Progenitor cell of endocrine pancreas (in vitro differentiated cells): ENCODE measurements at places on chromosomes 3 and 15. TPM values are rescaled to one million over a fixed set of nuclear protein-coding genes. Genes with fewer than 3 reads are reported as not detected.

Gene KIF7
- 21.8 and 22.8 TPM in 2 replicates for total RNA-seq

Gene ZMAT3
- total RNA-seq, result 13.6 and 14.1 TPM in 2 replicates

Gene SLC24A5
- not detected in 2 replicates for total RNA-seq

Gene CMTM7
- 24.6 and 29.6 TPM in 2 replicates for total RNA-seq

Gene PDIA3
- total RNA-seq, result 520 and 525 TPM in 2 replicates

Gene CHRNB4
- total RNA-seq, result 1.0 and 2.4 TPM in 2 replicates

Gene CPLX3
- total RNA-seq, result not detected in 2 replicates

Gene ACP3
- 8.1 and 9.1 TPM in 2 replicates for total RNA-seq

Gene ARNT2
- total RNA-seq, result 37.3 and 38.9 TPM in 2 replicates

Gene SLC2A2
- total RNA-seq, result 1.5 TPM in 2 replicates

Gene CCRL2
- not detected in 2 replicates for total RNA-seq

Gene CFAP100
- 0.79 and 1.00 TPM in 2 replicates for total RNA-seq

Gene CCR1
- total RNA-seq, result 0.11 and 0.14 TPM in 2 replicates

Gene ROPN1
- total RNA-seq, result not detected in 2 replicates

Gene LIPC
- total RNA-seq, result 4.4 and 5.9 TPM in 2 replicates

Gene UROC1
- not detected in 2 replicates for total RNA-seq

Gene GHSR
- total RNA-seq, result not detected in 2 replicates

Gene LRTM1
- not detected in 2 replicates for total RNA-seq

Gene CLDN18
- 19.5 and 22.2 TPM in 2 replicates for total RNA-seq

Gene MEX3B
- total RNA-seq, result 21.9 and 22.4 TPM in 2 replicates

Gene RARB
- total RNA-seq, result 26.3 and 30.0 TPM in 2 replicates

Gene TCAIM
- 33.8 and 34.1 TPM in 2 replicates for total RNA-seq

Gene TLR9
- not detected in 2 replicates for total RNA-seq

Gene MEF2A
- total RNA-seq, result 36.2 TPM in 2 replicates

Gene PPP1R14D
- 0.81 and 1.5 TPM in 2 replicates for total RNA-seq

Gene GOLGA8K
- total RNA-seq, result 0.18 TPM in 1 of 2 replicates, not detected in the other

Gene CDC25A
- total RNA-seq, result 20.5 and 24.5 TPM in 2 replicates

Gene GCSAM
- not detected in 2 replicates for total RNA-seq

Gene UBAP1L
- total RNA-seq, result 5.8 and 6.2 TPM in 2 replicates

Gene CCR4
- total RNA-seq, result not detected in 2 replicates

Gene ALPK3
- total RNA-seq, result 122 TPM in 2 replicates

Gene SST
- total RNA-seq, result 52.5 and 84.3 TPM in 2 replicates

Gene RUBCN
- total RNA-seq, result 29.0 and 30.4 TPM in 2 replicates

Gene GRAMD1C
- total RNA-seq, result 1.7 and 2.4 TPM in 2 replicates

Gene MAN2C1
- 196 and 200 TPM in 2 replicates for total RNA-seq

Gene ADGRG7
- total RNA-seq, result 1.3 and 1.4 TPM in 2 replicates

Gene SAMD7
- total RNA-seq, result not detected in 2 replicates

Gene C3orf62
- total RNA-seq, result 14.8 and 15.1 TPM in 2 replicates

Gene SERPINI2
- total RNA-seq, result 1.8 and 2.0 TPM in 2 replicates

Gene GASK1A
- total RNA-seq, result 1.9 and 2.3 TPM in 2 replicates

Gene PSTPIP1
- total RNA-seq, result not detected in 2 replicates

Gene AP3B2
- total RNA-seq, result 13.2 and 14.4 TPM in 2 replicates
